ENCODE measurements at places on chromosomes 11 and 22.

DNA sequence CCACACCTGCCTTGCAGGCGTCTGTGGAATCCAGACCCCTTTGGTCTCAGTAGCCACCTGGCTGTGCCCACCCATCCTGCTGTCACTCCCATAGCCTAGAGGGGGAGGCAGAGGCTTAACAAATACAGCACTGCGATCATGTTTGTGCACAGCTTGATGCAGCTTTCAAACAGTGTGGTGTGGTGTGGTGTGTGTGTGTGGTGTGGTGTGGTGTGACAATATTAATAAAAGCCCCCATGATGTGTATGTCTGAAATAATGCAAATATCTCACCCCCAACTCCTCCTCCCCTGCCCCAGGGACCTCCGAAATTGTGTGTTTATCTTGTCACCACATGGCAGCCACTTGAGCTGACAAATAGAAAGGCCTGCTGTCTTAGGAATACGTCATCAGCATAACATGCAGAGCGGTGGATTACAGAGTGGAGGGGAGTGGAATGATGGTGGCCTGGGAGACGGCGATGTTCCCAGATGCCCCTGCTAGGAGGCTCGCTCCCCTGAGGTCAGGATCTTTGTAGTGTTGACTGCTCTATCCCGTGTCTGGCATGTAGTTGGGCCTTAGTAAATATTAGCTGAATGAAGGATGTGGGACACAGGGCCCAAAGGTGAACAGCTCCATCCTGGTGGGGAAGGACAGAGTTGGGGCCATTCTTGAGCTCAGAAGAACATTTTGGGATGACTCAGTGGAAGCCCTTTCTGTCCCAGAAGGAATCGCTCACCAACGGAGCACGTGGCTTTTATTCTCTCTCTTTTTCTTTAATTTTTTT is 2.8 kb downstream of the PDXP start:
- DNase-seq = no peak

DNA sequence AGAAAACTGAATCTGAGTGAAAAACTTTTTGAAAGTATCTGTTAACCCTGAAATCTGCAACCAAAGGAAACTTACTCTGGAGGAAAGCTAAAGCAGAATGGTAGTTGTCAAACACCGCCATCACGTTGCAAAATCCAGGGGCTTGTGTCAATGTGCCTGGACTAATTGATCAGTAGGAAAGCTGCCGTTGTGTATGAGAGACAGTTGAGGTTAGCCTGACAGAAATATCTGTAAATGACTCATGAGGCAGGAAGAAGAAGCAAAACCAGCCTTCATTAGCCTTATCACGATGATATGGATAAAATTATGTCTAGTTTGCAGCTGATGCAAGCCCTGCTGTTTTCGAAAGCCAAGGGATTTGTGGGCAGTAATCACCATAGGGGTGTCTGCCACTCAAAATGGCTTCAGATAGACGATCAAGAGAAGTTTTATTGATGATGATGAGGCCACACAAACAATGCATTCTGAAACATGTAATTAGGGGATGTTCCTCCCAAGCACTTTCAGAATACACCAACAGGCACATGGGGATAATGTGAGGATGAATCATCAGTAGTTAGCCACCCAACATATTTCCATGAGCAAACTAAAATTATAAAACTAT is 8.9 kb downstream of the SCGB1A1 start:
- peak; percentile 40 for DNase-seq

GRCh38 chr11:115411120-115411519 is 93.1 kb downstream of the CADM1 start:
- DNase-seq = no peak

DNA sequence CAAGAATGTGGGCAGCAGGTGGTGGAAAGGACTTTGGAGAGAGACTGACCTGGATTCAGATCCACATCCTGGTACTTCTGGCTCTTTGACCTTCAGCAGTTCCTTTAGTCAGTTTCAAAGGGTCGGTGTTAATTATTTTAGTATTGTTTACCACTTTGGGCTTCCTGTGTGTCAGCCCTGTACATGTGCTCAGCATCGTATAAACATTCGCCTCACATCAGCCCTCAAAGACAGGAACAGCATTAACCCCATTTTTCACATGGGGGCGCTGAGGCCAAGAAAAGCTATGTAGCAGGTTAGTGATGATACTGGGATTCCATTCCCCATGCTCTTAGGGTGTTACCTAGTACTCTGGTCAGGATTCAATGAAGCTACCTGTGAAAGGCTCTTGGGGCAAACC is 72.1 kb upstream of the YWHAH start:
- no peak for DNase-seq

DNA sequence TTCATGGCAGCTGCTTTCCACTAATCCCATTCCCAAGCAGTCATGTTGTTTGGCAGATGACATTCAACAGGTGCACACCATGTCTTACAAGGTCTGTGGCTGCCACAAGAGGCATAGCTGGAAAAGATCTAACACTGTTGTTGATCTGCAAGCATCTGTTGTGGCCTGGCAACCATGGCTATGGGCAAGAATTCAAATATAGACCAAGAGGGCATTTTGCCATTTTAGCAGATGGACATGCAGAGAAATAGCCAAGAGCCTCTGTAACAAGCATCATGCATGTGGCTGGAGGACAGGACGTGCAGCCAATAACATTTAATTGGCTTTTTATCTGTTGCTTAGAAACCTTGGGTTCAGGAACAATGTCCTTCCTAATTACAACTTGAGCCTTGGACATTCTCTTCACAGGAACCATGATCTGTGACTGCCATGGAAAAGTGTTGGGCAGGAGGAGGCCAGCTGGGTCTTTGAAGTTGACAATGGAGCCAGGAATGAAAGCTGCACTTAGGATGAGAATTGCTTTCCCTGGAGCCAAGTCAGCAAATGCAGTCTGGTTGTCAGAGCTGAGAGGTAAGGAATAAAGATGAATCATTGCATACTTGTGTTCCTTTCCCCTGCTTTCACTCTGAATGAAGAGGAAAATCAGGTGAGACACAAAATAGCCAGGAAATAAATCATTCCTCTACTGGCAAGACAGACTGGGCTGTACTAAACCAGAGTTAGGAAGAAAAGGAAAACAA is 113.6 kb upstream of the ANO5 start:
- no peak for DNase-seq
